Colonic mucosa (tissue), 4 donors: ENCODE measurements at places on chromosomes 13 and 19. TPM values are rescaled to one million over a fixed set of nuclear protein-coding genes. Genes with fewer than 3 reads are reported as not detected.

GRCh38 chr19:10829967-10830366 lies 6.0 kb downstream of the TMED1 start:
- H3K27me3 ChIP-seq = no peaks in the 10 kb centered on the region
- no peak overlapping the region for H3K4me3 ChIP-seq
- no peak overlapping the region for H3K27ac ChIP-seq
- DNase-seq = no peak
- no peaks in the 10 kb centered on the region for H3K4me1 ChIP-seq

- no peaks in the 10 kb centered on the region for H3K36me3 ChIP-seq
- no peaks in the 10 kb centered on the region for H3K27me3 ChIP-seq
- H3K4me1 ChIP-seq = peaks cover 3% of the 10 kb centered on the region
Observed at GRCh38 chr19:16605553-16605994, 22.4 kb downstream of the MED26 start.

GRCh38 chr13:48194379-48194754 lies 38.6 kb upstream of the ITM2B start:
- no peaks in the 10 kb centered on the region for H3K27me3 ChIP-seq
- no peak for DNase-seq
- no peaks in the 10 kb centered on the region for H3K36me3 ChIP-seq
- H3K4me1 ChIP-seq = no peaks in the 10 kb centered on the region
- H3K4me3 ChIP-seq = no peak overlapping the region
- no peak overlapping the region for H3K27ac ChIP-seq

DNA sequence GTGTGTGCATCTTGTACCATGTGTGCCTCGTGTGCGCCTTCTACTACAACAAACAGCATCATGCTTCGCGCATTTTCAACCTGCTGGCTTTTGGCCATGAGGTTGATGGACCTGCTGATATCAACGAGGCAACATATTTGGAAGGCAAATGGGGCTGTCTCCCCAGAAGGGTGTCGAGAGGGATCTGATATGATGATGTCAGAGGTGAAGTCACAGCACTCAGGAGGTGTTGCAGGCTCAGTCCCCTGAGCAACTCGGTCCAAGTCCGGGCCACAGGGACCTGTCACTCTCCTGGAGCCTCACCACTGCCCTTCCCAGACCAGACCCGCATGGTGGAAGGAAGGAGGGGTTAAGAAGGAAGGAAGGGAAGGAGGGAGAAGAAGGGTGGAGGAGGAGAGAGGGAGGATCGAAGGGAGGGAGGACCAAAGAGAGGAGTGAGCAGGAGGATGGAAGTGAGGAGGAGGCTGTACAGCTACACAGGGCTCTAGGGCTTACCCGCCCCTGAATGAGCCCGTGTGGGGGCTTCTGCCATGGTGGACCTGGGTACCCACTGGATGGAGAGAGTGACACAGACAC lies 6.7 kb upstream of the C13orf46 start:
- no peaks in the 10 kb centered on the region for H3K36me3 ChIP-seq
- H3K27me3 ChIP-seq = no peaks in the 10 kb centered on the region
- DNase-seq = no peak

GRCh38 chr19:1122972-1123363 lies 19.2 kb downstream of the GPX4 start:
- no peak overlapping the region for H3K27ac ChIP-seq
- H3K36me3 ChIP-seq = peaks cover 59% of the 10 kb centered on the region
- H3K27me3 ChIP-seq = no peaks in the 10 kb centered on the region
- no peak overlapping the region for H3K4me3 ChIP-seq
- peak; percentile 82 for DNase-seq
- H3K4me1 ChIP-seq = no peaks in the 10 kb centered on the region

OSCAR gene
- total RNA-seq = 0.57 TPM

SHANK1 gene
- 0.29 TPM for total RNA-seq

- no peak overlapping the region for H3K4me3 ChIP-seq
- no peaks in the 10 kb centered on the region for H3K27me3 ChIP-seq
- peaks cover 32% of the 10 kb centered on the region for H3K36me3 ChIP-seq
- DNase-seq = no peak
Observed at GRCh38 chr19:49655570-49656455, 9.8 kb downstream of the IRF3 start.

GRCh38 chr13:76868371-76868770 lies 17.8 kb downstream of the KCTD12 start:
- no peaks in the 10 kb centered on the region for H3K36me3 ChIP-seq
- H3K4me1 ChIP-seq = no peaks in the 10 kb centered on the region
- no peak overlapping the region for H3K27ac ChIP-seq
- no peak for DNase-seq
- H3K27me3 ChIP-seq = no peaks in the 10 kb centered on the region

ZNF700 gene
- total RNA-seq = 13.4 TPM

DNA sequence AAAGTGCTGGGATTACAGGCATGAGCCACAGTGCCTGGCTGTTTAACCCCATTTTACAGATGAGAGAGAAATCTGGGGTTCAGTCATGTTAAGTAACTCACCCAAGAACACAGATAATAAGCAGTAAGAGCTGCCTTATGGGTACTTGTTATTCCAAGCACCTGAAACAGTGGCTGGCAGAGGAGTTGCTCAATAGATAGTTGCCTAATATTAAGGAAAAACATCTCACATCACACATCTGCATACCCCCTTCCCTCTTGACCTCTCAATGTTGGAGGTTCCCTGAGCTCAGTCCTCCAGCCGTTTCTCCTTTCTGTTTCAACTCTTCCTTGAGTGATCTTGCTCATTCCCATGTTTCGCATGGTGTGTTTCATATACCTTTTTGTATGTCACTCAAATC lies 401.9 kb downstream of the KLF12 start:
- H3K27ac ChIP-seq = no peak overlapping the region
- H3K27me3 ChIP-seq = no peaks in the 10 kb centered on the region
- H3K4me3 ChIP-seq = no peak overlapping the region
- no peaks in the 10 kb centered on the region for H3K4me1 ChIP-seq
